Ovary (tissue), 10 donors: ENCODE measurements at places on chromosomes 13 and 19.

DNA sequence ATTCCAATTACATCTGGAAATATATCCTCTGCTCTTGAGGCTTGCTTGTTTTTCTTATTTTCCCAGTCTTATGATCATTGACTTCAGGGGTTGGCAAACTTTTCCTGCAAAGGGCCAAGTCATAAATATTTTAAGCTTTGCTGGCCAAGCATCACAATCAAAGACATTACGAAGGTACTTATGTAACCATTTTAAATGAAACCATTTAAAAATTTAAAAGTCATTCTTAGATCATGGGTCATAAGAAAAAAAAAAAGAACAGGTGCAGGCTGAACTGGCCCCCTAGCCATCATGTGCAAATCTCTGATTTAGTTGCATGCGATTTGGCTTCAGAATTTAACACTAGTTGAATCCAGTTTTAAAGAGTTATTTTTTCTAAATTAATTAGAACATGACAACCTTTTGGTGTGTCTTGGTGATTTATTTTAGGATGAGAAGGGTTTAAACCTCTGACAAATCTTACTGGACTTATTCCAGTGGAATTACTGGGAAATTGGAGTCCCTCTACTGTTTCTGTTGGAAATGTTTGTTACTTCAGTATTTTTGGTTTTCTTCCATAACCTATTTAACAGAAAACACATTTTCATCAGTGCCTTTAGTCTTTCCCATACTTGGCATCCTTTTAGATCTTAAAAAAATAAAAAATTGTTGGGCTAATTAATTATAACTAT lies 148.1 kb downstream of the NHLRC3 start:
- no peak for DNase-seq

DNA sequence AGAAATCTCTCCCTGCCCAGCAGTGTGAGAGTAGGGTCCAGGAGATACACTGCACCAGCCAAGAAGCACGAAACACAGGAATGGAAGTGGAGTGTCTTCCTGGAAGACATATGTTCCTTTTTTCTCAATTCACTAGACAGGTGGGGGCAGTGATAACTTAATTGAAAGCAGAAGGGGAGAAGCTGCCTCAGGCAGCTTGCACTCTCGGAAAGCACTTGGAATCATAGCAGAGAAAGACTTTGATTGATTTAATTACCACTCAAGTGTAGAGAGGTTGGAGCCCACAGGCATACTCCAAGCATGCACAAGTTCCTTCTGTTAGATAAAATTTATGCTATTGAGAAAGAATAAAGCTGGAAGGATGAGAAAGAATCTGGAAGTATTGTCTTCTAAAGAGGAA lies 249.4 kb downstream of the SLITRK6 start:
- DNase-seq, result no peak

DNA sequence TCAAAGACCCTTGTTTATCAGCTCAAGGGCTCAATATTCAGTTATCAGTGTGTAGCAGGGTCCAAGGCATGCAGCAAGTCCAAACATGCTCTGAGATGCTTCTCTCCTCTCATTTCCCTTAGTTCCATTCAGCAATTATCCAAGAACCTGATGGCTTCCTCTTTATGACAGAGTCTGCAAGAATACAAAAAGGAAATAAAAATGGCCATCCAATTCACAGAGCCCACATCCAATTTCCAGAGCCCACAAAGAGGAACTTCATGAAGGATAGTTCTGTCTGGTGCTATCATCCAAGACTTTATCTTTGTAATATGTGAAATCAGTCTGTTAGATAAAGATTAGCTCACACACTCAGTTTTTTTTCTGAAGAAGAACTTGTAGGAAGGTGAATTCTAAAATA lies 217.2 kb downstream of the LACC1 start:
- no peak for DNase-seq

GRCh38 chr19:45638930-45639729 lies at the start of gene EML2:
EML2 (minus strand) TSS chr19:45639397; CDS start chr19:45639376, 21 bp downstream.
- DNase-seq, result peak; percentile 50

DNA sequence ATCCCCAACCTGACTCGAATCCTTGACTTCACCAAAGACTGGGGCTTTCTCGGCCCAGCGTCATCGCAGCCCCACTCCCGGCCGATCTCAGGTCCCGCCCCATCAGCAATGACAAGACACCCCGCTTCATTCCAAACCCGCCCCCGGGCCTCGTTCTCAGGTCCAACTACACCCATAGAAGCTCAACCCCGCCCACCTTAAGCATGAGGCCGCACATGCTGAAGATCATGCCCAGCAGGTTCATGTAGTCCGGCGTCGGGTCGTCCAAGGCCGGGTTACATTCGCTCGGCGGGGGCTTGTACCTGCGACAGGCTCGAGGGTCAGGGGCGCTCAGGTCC lies 2.3 kb downstream of the WDR83 start:
- DNase-seq, result no peak

- no peak for DNase-seq
Observed at GRCh38 chr13:111476197-111476596, 155.8 kb downstream of the TEX29 start.
